Caco-2 (cell line): ENCODE measurements at places on chromosomes 6 and 20.

GRCh38 chr20:56617489-56617888 lies 11.6 kb upstream of the TFAP2C start:
- no peak for DNase-seq

- DNase-seq: no peak
These were observed 64.3 kb downstream of the MKKS start for GRCh38 chr20:10369723-10370090.

DNA sequence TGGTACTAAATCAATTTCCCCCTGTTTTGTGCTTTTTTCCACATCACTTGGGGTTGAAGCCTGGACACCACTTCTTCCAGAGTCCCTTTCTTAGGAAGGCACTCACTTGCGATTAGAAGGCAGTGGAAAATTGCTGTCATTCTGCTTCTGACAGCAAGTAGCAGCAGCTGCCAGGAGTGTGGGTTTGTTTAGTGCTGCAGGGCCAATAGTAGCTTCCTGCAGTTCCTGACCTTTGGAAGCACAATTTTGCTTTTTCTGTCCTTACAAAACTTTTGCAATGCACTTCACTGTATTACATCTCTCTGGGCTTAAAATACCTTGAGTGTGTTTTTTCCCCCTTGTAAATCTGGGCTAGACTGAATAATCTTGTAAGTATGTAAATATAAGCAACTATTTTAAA lies 12.5 kb upstream of the HLA-DRA start:
- DNase-seq: no peak

DNA sequence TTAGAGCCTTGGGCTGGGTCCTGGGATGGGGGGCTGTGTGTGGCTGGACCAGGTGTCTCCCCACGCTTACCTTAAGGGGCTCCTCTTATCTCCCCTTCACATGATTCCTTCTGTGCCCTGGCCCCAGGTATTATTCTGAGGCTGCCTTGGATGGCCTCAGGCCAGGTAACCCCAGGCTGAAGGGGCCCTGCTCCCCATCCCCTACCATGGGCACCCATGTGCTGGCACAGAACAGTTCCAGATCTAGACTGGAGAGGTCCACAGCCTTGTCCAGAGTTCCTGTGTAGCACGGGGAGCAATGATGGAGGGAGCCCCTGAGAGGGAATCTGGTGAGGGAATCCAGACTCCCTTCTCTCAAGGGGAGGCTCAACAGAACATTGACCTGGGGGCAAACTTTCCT lies 32.1 kb downstream of the MOCS1 start:
- DNase-seq: no peak

- no peak for DNase-seq
These were observed 496.8 kb upstream of the JAG1 start for GRCh38 chr20:11170565-11170964.

GRCh38 chr6:37059344-37060194 lies 54.1 kb downstream of the FGD2 start:
- DNase-seq: peak; percentile 89

GRCh38 chr20:576156-576555 lies 32.6 kb upstream of the CSNK2A1 start:
- no peak for DNase-seq

DNA sequence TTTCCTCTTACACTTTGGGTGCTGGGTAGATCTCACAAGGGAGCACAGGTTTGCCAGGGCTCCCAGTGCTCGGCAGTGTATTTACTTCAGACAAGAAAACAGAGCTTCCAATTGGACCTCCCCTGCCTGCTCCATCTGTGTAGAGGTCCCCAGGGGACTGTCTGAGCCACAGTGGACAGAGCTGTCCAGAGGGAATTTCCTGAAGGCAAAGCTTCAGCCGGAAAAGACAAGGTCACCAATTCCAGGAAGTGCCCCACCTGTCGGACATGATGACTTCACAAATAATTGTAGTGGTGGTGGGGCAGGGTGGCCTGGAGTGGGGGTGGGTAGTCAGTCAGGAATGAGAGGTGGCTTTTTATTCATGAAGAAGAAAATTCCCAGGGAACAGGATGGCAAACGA lies 18.6 kb downstream of the ADGRF5 start:
- no peak for DNase-seq

GRCh38 chr6:37005827-37006567 lies 542 bp downstream of the FGD2 start:
- DNase-seq: no peak

DNA sequence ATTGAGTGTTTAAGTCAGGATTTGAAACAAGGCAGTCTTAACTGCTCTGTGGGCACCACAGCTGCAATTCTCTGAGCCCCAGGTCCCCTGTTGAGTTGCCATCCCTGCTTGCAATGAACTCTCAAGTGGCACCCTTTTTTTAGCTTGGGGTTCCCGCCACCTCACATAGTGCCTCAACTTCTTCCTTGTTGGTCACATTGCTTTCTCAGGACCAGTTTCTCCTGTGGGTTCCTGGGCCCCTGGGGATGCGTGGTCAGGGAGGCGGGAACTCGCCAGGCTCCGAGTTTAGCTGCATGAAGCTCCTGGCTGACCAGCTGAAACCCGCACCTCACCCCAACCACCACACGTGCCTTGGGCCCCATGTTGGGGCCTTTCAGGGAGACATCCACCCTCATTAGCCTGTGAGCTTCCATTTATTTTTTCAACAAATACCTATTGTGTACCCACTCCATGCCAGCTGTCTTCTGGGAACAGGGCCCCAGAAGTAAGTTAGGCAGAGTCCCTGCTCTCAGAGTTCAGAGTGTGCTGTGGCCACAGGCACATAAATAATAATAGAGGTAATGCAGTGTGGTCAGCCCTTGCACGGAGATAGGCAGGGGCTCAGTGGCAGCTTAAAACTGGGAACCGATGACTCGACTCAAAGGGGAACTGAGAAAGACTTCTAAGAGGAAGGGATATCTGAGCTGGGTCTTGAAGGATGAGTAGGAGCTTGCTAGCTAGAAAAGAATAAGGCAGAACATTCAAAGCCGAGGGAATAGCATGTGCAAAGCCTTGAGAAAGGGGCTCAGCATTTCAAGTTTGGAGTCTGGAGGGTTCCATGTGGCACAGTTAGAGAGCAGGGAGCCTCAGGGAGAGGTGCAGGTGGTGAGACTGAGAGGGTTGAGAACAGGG lies 33.9 kb upstream of the FAM83D start:
- no peak for DNase-seq

DNA sequence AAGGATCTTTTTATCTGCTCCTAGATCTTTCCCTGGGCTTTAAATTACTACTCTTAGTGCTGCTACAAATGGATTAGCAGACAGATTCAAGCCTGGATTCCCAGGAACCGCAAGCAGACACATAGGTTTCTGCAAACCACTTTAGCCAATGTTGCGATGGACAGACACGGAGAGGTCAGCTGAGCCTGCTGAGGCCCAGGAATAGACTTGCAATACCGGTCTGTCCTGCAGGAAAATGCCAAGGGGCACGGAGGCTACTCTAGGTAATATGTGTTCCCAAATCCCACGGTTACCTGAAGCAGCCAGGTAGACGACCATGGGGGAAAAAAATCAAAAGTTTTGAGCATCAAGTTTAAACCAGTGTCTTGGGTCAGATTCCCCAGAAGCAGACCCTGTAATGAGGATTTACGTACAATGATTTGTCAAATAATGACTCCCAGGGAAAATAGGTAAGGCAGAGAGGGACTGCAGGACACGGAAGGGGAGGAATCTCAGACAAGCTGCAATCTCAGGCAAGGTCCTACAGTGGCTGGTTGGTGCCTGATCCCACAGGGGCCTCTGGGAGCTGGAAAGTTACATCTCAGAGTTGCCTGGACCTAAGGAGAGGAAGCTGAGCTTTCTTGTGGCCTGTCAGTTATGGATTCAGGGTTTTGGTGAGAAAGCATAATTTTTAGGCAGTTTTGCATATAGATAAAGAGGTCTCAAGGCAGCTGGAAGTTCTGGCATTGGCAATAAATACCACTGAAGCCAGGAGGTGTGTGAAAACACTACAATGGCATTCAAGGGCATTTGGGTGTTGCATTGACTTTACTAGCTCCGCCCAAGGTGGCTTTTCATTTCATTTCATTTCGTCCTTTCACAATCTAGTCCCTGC lies 12.5 kb downstream of the OTOR start:
- peak; percentile 55 for DNase-seq

DNA sequence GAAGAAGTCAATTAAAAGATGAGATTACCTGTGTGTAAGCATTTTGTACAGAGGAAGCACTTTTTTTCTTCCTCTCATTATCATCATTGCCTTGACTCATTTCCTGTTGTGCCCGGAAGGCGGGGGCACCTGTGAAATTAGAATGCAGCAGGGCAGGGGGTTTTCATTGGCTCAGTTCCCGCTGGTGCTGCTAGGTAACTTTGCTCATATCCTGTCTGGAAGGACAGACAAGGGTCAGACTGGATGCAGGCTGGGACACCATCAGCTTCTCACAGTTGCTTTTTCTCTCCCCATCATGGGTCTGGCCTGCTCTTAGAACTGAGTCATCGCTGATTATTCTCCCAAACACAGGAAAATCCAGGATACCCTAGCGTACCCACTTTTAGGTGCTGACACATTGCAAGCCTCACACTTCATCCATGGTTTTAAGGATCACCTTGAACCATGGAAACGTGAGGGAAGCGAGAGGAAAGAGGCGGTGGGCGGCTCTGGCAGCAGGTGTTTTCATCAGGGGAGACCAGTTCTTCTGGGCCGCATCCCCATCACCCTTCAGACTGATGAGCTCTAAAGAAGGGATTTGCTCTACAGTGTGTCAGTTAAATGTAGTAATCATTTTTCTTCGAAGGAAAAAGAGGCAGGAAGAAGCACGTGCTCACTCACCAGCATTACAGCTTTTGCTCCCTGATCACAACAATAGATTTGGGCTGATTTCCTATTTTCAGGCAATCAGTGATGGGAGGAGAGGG lies 195.7 kb upstream of the SASH1 start:
- no peak for DNase-seq

DNA sequence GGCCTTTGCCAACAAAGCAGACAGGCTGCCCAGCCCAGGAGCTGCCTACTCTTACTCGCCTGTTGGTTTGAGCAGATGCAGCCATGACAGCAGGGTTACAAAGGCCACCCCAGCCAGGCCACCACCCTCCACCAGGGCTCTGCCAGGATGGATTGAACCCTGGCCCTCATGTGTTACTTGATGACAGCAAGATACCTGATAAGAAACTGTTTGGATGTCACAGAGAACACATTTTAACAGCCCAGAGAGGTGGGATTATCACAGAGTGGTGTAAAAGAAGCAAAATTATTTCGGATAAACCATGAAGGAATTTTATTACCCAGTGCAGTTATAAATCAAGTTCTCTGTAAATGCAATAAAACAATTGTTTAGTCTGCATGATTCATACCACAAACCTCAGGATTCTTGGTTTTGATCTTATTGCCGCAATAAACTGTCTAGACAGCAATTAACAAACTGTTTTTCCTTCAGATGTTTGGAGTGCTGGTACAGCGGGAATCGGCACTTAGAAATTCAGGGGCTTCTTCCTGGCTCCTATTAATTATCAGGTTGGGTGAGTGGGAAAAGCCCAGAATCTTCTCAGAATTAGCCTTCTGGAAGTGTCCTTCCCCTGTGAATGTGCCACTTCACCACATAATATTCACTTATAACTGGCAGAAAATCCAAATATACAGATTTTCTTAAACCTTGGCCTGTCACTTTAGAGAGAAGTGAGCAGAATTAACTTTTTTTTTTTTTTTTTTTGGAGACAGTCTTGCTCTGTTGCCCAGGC lies 58.0 kb upstream of the SALL4 start:
- DNase-seq: peak; percentile 64

- DNase-seq: peak; percentile 54
These were observed 1.3 kb downstream of the MAN1A1 start for GRCh38 chr6:119348096-119348747.

GRCh38 chr6:54431466-54431865 lies 123.2 kb downstream of the TINAG start:
- no peak for DNase-seq

DNA sequence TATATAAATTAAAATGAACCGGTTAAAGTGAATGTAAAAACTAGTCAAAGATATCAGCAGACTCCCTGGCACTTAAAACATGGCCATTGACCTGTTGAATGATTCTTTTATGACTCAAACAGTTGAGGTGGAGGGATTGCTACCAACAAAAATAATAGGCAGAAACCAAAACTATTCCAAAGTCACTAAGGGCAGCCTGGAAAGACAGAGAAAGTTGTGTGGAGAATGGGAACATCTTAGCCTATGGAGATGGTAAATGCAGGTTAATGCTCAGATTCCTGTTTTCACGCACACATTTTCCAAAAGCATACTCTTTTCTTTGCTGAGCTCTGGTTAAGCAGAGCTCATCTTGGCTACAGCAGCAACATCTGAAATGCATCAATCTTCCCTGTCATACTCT lies 553.5 kb downstream of the HACE1 start:
- DNase-seq: no peak

- DNase-seq: no peak
These were observed 77.9 kb downstream of the SMOC2 start for GRCh38 chr6:168518867-168519266.

DNA sequence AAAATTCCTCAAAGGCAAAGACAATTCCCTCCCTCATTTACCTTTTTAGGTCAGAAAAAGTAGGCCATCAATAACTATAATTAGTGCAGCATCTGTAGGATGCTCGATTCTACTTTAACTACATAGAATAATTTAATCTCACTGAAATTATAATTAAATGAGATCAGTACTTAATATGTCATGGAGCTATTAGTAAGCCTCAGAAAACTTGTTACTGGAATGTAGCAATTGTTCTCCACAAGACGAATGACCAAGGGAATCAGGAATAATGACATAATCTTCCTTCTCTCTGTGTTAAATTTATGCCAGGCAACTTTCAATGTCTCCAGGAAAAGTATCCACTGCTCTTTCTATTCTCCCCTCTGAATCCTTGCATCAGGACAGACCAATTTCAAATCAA lies 34.1 kb downstream of the SESN1 start:
- no peak for DNase-seq

GRCh38 chr6:10610289-10610688 lies 84.1 kb downstream of the C6orf52 start:
- no peak for DNase-seq

GRCh38 chr20:47421076-47421475 lies 64.6 kb upstream of the ZMYND8 start:
- no peak for DNase-seq

DNA sequence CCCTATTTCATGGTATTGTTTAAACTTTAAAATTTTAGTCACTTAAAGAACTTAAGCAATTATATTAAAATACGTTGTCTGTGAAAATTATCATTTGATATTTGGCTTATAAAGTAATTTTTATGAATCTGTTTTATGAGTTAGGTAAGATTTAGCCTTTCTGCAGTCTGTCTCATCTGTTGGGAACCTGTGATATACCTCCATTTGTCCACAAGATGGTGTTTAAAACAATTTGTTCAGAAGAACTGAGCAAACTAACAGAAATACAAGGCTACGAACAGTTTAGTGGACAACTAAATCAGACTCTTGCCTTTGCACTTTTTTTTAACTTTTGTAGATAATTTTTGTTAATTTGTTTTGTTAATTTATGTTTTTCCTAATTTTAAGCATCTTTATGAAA lies 92.4 kb downstream of the COL9A1 start:
- DNase-seq: no peak
